Stimulated activated CD4-positive, alpha-beta T cell treated with anti-CD3 and anti-CD28 coated beads, Interleukin-4, amount 100 ng/mL, for 1 hour (primary cell): ENCODE measurements at places on chromosomes 13 and 19.
A peak's percentile ranks its signal among the peaks of the same experiment; 100 is the strongest.

- DNase-seq, result no peak
These were observed 3.1 kb downstream of the TSC22D1 start for GRCh38 chr13:44573071-44573470.

- DNase-seq, result no peak
These were observed 21.5 kb downstream of the EBPL start for GRCh38 chr13:49669735-49670309.

GRCh38 chr19:14073925-14074838 is 1.6 kb downstream of the MISP3 start:
- peak; percentile 35 for DNase-seq

DNA sequence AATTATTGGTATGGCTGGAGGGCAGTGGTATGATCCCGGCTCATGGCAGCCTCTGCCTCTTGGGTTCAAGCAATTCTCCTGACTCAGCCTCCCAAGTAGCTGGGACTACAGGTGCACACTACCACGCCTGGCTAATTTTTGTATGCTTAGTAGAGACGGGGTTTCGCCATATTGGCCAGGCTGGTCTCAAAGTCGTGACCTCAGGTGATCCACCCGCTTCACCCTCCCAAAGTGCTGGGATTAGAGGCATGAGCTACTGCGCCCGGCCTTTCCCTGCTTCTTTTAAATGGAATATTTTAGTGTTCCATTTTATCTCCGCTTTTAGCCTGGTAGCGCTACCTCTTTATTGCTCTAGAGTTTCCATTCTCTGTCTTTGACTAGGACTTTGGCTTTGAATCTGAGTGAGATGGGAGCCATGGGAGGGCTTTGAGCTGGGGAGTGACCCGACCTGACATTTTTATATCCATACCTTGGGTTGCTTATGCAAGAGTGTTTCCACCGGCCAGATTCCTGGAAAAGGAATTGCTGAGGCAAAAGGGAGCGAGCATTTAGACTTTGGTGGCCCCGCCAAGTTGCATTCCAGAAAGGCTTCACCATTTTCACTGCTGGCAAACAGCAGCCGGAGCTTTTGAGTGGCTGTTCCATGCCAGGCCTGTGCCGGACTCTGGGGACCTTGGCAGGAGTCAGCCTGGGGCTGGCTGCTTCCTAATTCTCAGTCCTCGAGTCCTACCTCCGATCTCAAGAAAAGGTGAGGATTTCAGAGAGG is 22.9 kb downstream of the BICRA start:
- no peak for DNase-seq

- DNase-seq, result no peak
These were observed 7.9 kb upstream of the RASA3 start for GRCh38 chr13:114140131-114140905.

GRCh38 chr19:35863018-35863417 is 5.4 kb upstream of the APLP1 start:
- no peak for DNase-seq

GRCh38 chr13:94495806-94496205 is 16.3 kb upstream of the DCT start:
- no peak for DNase-seq

- no peak for DNase-seq
These were observed 59.0 kb downstream of the SERP2 start for GRCh38 chr13:44432650-44433049.
